Activated T-cell treated with anti-CD3 and anti-CD28 coated beads for 1 hour (primary cell): ENCODE measurements at places on chromosomes 16 and 17.

DNA sequence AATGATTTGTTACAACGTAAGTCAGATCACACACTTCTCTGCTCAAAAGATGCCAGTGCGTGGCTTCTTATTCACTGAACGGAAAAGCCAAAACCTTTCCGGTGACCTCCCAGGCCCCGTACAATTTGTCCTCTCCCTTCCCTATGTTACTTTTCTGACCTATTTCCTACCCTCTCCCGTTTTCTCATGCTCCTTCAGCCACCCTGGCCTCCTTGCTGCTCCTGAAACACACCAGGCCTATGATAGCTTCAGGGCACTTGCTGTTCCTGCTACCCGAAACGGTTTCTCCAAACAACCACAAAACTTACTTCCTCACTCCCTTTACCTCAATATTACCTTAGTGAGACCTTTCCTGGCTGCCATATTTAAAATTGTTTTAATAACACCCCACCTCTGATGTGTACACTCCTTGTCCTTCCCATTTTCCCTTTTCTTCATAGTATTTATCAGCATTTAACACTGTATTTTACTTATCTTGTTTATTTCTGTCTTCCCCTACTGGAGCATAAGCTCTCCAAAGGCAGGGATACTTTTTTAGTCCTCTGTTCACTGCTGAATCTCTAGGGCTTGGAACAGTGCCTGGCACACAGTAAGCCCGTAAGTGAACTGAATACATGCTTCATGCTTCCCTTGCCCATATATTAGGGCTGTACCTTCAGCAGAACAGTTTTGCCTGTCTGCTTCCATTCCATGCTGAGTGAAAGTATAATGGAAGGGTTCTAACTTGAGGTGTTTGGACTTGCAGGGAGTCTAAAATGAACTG, 10.9 kb upstream of the ARL2BP start:
- DNase-seq, result no peak

DNA sequence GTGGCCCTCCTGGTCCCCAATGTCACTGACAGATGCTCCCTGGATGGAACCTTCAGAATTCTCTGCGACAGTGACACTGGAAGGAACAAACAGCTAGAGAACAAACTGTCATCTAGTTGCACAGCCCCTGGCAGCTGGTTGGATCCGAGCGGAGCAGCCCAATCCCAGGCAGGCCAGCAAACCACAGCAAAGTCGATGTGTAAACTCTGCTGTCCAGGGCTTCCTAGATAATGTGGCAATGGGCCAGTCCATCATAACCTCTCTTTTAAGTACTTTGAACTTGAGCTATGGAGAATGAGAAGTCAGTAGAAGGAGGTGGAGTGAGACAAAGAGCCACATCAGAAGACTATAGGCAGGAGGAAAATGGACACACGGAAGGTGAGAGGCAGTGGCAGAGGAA, 323.0 kb downstream of the CBLN1 start:
- no peak for DNase-seq

DNA sequence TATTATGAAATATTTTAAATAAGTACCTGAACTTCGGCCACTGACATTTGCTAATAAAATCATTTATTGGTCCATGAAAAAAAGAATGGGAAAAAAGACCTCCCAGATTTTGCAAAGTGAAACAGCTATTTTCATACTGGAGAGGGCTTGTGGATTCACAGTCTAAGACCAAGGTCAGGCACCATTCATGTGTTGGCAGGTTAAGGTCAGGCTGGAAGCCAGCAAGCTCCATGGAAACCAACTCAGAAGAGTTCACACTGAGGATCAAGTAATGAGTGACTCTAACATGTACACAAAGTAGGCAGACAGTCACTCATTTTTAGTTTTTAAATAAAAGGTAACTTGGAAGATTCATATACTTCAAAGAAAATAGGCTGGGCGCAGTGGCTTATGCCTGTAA, 3.4 kb downstream of the DNAJA2 start:
- no peak for DNase-seq

DNA sequence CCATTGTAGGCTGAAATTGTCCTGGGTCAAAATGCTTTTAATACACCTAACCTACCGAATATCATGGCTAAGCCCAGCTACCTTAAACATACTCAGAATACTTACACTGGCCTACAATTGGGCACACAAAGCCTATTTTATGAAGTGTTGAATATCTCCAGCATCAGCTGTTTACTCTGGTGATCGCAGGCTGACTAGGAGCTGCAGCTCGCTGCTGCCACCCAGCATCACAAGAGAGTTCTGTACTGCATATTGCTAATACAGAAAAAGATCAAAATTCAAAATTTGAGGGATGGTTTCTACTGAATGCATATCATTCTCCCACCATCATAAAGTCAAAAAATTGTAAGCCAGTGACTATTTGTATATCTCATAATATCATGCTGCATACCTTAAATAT, 55.3 kb downstream of the ULK2 start:
- DNase-seq, result no peak

- no peak for DNase-seq
Measured at GRCh38 chr16:4231886-4232285, 10.0 kb downstream of the SRL start.

DNA sequence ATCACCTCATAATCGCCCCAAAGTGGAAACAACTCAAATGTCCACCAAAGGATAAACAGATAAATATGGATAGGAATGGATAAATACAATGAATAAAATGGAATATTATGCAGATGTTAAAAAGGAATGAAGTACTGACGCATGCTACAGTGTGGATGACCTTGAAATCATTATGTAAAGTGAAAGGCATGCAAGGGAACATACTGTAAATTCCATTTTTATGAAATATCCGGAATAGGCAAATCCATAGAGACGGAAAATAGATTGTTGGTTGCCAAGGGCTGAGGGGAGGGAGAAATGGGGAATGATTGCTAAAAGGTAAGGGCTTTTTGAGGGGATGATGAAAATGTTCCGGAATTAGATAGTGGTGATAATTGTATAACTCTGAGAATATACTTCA, 36.0 kb downstream of the STAT5B start:
- DNase-seq, result no peak

DNA sequence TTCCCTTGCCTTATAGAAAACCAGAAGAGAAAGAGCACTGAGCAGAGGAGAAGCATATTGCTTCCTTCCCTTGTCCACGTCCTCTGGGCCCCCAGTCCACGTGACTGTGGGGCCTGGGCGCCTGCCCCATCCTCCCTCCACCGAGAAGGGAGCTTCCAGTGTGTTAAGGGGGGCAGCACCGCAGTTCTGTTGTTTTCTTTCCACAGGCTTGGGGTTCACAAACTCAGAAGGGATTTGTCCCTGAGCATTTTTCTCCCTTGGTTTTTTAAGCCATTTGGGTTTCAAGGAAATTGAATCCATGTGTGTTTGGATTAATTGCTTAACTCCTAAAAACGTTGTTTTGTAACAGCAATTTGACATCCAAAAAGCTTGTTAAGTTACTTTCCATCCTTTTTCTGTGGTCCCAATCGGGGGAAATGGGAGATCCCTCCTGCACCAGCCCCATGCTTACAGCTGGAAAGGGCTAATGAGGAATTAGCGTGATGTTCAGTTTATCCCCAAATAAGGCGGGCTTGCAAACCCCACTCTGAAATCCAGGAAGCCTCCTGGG, 347.5 kb upstream of the TNRC6C start:
- no peak for DNase-seq

- no peak for DNase-seq
Measured at GRCh38 chr17:79855331-79856124, 16.3 kb upstream of the CBX4 start.

GRCh38 chr16:83681381-83681956, 126.3 kb upstream of the HSBP1 start:
- DNase-seq, result no peak

DNA sequence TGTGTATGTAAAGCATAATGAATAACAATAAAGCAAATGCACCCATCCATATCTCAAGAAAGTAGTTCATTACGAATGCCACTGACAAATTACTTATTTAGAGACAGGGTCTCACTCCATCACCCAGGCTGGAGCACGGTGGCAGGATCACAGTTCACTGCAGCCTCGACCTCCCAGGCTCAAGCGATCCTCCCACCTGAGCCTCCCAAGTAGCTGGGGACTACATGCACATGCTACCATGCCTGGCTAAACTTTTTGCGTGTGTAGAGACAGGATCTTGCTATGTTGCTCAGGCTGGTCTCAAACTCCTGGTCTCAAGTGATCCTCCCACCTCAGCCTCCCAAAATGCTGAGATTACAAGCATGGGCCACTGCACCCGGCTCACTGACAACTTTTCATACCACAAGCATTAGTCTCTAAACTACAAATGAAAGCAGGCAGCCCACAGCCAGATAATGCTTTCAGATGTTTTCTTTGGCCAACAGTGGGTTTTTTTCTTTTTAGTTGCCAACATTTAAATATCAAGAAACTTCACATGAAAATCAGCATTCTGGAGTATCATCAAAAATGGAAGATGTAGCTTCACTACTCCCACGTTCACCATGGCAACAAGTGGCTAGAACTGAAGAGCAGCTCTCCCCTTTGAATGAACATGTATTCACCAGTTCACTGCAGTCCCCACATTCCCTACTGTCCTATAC, 7.7 kb downstream of the ARHGAP17 start:
- no peak for DNase-seq

DNA sequence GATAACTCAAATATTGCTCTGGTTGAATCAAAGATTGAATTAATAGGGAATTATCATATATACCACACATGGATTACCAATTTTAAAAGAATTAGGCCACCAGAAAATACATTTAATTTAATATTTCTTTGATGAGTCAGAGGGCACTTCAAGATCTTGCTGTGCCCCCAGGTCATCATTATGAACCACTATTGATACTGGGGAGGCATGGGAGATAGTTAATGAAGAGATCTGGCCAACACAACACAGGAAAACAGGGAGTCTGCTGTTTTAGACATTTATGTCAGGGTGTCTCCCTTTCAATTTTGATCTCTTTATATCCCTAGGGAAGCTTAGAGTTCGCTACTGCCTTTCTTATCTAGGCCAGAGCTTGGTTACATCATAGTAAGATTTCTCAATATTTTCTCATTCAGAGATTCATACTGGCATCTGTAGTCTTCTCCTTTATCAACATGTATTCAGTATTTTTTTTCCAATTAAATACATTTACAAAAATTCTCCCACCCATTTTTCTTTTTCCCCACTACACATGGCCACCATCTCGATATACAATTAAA, 158.3 kb upstream of the ZFHX3 start:
- no peak for DNase-seq

DNA sequence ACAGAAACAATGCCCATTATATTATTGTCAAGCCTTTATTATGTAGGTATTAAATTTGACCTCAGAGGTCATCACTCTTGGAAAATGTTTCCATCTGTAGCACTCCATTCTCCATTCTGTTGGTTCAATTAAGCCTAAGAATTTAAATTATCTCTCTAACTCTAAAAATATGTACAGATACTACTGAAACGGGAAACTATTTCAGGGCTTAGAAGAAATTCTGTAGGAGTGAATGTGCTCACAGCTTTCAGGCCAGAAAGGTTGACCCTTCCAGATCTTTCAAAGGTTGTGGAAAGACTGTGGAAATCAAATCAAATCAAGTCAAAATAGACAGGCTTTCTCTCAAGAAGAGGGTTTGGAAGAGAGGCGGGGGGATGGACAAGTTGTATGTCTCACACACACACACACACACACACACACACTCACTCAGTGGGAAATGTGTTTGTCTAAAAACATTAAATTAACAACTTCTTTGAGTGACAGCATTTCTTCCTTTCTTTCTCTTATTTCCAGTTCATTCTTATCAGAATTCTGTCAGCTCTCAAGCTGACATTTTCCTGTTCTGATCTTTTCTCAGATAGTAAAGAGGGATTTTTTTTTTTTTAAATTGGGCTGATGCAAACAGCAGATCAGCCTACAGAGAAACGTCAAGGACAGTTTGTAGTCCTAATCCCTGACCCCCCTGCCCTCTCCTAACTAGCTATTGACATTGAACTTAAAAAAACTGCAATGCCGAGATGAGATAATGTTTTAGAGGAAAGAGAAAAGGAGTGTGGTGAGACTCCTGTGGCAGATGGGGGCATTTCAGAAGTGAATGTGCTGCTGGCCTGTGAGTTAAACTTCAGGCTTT, 139.0 kb upstream of the ZFHX3 start:
- no peak for DNase-seq

GRCh38 chr16:53741546-53741945, 37.6 kb downstream of the FTO start:
- DNase-seq, result no peak

DNA sequence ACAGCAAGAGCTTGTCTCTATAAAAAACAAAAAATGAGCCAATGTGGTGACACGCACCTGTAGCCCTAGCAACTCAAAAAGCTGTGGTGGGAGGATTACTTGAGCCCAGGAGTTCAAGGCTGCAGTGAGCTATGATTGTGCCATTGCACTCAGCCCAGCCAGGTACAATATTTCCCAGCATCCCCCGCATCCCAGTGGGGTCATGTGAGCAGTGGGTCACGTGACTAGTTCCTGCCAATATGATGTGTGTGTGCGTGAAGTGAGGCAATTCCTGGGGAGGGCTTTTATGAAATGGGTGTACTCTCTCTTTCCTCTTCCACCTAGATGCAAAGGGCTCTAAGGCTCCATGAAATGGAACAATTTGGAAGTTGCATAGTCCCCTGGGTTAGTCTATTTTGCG, 81.3 kb downstream of the GSG1L start:
- no peak for DNase-seq

DNA sequence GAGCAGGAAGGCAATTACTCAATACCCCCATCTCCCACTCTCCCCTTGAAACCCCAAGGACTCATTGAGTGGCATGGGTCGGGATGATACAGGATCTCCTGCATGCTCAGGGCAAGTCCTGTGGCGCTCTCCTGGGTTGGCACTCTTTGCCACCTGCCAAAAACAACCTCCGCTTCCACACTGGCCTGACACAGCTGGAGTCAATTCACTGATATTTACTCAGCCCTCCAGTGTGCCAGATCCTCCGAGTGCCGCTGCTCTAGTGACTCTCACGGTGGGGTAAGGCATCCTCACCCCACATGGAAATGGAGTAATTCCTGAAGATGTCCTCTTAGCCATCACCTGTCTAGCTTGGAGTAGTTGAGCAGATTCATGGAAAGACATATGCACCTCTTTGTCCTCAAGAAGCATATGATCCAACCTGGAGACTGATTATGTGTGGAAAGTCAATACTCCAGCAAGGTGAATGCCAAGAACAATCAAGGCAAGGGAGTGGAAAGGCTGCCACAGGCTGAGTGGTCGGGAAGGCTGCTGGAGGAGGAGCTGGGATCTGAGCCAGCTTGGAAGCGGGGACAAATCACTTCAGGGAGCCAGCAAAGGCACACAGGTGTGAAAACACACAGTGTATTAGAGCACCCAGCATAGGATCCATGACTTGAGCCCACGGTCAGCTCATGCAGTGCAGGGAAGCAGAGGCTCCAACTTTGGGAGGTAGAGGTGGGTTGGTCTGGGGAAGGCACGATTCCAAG, 12.6 kb upstream of the GOSR2 start:
- no peak for DNase-seq

- no peak for DNase-seq
Measured at GRCh38 chr16:26708428-26708827, 358.3 kb upstream of the C16orf82 start.

- DNase-seq, result peak; percentile 54
Measured at GRCh38 chr17:75843577-75844529, at the start of gene UNC13D. UNC13D (minus strand) TSS chr17:75844404; CDS start chr17:75844337, 67 bp downstream.
